ENCODE measurements at places on chromosomes 4 and X.

DNA sequence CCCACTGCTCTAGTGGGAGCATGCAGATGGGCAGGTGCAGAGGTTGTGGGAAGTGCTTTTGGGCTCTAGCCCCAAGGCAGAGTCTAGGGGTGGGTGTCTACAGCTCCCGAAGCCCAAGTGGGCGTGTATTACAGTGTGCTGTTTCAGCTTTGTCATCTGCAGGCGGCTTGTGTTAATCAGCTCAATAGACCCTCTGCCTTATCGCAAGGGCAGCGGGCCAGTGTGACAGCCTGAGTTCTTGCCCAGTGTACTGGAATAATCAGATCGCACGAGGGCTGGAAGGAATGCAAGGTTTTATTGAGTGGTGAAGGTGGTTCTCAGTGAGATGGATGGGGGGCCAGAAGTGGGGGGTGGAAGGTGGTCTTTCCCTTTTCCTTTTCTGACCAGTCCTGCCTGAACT lies 529.4 kb upstream of the AMOT start:
- DNase-seq = no peak

DNA sequence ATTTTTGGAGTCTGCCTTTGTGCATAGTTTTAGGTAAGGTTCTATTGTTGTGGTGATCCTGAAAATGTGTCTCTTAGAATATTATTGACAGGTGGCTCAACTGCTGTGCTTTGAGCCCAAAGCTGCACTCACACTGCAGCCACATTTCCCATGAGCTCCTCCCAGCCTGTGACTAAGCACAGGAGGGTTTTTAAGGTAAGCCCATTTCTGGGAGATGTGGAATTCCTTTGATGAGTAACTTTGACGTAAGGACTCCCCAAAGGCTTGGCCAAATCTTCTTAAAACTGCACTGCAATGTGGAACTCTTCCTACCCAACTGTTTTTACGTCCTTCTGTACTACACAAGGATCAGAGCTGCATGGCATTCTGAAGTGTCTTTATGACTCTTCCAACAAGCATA lies 20.0 kb upstream of the TMPRSS11A start:
- DNase-seq = no peak

DNA sequence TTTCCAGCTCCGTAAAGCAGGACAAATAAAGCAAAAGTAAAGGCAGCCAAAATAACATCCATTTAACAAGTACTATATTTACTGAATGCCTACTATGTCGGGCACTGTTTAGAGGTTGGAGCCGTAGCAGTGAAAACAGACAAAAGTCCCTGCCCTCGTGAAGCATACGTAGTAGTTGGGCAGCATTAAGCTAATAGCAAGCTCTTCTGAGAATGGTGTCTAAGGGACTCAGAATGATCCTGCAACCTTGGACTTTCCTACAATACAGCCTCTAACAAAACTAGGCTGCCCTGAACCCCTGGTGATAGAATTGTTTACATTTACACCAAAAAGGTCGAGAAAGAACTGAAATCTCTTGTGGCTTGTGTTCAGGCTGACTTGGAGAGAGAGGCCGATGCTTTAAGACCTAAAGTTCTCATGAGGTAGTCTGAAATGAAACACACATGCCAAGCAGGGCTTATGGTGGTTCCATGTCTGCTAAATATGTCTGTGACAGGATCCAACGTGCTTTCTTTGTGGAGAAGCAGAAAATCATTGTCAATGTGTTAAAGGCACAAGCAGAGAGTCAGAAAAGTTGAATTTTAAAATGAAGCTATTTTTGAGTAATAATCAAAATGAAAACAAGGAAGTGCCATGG lies 898 bp upstream of the PDGFC start:
- DNase-seq = no peak

GRCh38 chrX:143296521-143296920 lies 220.8 kb downstream of the SPANXN3 start:
- DNase-seq = no peak

- DNase-seq = no peak
These were observed 82.2 kb downstream of the KLF8 start for GRCh38 chrX:56314334-56314733.

GRCh38 chr4:173134426-173134825 lies 34.2 kb upstream of the GALNT7 start:
- DNase-seq = no peak

- DNase-seq = no peak
These were observed 28.8 kb downstream of the CCNI start for GRCh38 chr4:77047037-77047436.

DNA sequence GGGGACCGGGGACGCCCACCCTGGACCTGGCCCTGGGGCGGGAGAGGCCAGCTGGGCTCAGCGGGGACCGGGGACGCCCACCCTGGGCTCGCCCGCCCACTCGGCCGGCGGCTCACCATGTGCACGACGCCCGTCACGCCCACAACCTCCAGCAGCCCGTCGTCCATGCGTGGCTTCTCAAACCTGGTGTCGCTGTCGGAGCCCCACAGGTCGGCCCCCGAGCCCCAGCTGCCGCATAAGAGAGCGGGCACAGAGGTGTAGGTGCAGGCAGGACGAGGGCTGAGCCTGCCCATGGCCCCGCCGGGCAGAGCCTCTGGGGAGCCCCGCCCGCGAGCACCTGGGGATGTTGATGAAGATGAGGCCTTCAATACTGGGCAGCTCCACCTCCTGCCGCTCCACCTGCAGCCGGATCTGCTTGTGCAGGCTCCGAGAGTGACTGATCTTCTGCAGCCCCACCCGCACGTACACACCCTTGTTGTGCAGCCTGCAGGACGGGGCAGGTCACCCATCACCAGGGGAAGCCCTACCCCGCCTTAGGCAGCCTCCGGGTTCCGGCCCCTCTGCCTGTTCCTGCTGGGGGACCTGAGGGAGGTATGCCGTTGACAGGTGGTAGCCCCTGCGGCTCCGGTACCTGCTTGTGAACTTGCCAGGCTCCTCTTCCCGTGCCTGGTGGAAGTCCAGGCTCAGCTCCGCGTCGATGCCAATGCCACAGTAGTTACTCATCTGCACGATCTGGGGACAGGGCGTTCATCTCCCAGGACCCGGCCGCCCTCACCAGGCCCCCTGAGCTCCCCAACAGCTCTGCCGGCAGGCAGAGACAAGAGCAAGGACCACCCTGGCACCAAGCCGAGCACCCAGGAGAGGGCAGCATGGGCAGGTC lies 11.8 kb downstream of the DGKQ start:
- DNase-seq = no peak

GRCh38 chr4:153143527-153144348 lies 60.5 kb upstream of the TRIM2 start:
- no peak for DNase-seq

- DNase-seq = no peak
These were observed 162.1 kb downstream of the TSPAN5 start for GRCh38 chr4:98496152-98496845.

GRCh38 chrX:47178337-47178736 lies 15.3 kb upstream of the UBA1 start:
- no peak for DNase-seq

DNA sequence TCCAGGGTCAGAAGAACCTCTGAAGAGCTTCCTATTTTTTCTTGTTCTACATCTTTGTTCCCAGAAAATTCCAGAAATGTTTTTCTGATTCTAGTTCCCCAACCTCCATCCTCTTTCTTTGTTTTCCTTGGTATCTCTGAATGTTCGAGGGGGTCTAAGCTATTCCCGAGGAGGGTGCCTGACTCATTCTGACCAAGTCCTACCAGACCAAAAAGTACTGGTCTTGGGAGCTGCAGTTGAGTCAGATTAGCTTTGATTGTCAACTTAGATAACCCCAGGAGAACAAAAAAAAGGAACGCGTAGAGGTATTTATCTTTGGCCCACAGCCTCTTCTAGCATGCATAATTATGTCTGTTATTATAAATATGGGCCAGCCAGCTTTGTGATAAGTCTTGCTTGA lies 12.1 kb upstream of the TENM3 start:
- DNase-seq = no peak

GRCh38 chr4:35559559-35560365 lies 684.6 kb downstream of the ARAP2 start:
- no peak for DNase-seq

GRCh38 chr4:6474053-6474568 lies 1.7 kb upstream of the PPP2R2C start:
- no peak for DNase-seq

- no peak for DNase-seq
These were observed 31.9 kb downstream of the MGAT4D start for GRCh38 chr4:140466146-140466545.

- DNase-seq = no peak
These were observed 192.6 kb downstream of the AFAP1 start for GRCh38 chr4:7747062-7747385.

- no peak for DNase-seq
These were observed 763 bp downstream of the USP38 start for GRCh38 chr4:143185253-143186107.

GRCh38 chrX:87697409-87697808 lies 179.8 kb downstream of the KLHL4 start:
- DNase-seq = no peak

DNA sequence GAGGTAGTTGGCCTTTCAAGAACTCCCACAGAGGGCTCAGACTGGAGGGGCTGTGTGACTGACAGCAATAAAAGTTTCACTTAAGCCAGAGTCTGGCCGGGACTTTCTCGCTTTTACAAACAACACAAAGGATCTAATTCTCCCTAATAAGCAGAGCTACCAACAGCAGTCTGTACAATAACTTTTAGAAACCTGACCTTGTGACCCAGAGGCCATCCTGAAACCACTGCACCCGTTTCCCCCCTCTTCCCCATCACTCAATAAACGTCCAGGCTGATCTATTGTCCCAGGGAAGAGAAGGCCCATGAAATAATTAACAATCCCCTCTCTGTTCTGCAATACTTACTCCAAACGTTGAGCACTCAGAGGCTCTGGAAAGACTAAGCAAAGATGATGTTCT lies 442.4 kb downstream of the ZIC3 start:
- DNase-seq = no peak

DNA sequence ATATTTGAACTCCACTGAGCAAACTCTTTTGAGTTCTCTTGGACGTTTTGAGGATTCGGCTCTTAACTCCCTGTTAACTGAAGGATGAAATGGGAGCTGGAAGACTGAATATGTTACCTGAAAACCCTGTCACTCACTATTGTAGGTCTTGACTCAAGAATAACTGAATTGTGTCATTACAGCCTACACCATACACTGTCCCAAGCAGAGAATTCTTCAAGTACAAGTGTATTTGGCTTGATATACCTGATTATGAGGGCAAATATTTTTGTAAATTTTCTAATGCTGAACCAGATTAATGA lies 276.1 kb downstream of the CFAP299 start:
- DNase-seq = no peak

DNA sequence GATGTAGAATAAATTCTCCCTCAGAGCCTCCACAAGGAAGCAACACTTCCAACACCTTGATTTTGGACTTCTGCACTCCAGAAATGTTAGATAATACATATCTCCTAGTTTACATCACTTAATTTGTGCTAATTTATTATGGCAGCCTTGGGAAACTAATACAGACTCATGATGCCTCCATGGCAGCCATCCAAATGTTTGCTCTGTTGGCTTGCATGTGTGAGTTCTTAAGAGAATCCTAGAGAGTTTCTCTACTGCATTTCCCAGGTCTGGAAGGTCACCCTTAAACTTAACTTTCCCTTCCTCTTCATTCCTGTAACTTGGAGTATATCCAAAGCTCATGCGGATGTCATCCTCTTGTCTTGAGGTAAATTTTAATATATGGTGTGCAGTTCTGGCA lies 956.1 kb downstream of the ADGRL3 start:
- DNase-seq = no peak

DNA sequence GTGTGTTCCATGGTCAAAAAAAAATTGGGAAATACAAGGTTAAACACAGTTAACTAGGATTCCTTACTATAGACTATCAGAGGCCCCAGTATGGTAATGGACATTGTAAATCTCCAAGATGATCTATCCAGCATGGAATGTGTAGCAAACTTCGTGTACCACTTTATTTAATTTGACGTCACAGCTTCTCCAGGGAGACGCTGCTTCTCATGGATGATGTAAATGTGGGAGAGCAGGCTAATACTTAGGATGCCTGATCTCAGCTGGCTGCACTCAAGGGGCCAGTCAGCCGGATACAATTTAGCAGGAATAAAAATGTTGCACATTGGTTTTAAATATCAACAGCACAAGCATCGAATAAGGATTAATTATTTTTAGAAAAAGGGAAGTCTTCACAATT lies 111.7 kb upstream of the HPF1 start:
- no peak for DNase-seq

- no peak for DNase-seq
These were observed 111.9 kb downstream of the SORBS2 start for GRCh38 chr4:185700048-185700447.

GRCh38 chr4:53646795-53647194 lies 55.5 kb upstream of the LNX1 start:
- DNase-seq = no peak

DNA sequence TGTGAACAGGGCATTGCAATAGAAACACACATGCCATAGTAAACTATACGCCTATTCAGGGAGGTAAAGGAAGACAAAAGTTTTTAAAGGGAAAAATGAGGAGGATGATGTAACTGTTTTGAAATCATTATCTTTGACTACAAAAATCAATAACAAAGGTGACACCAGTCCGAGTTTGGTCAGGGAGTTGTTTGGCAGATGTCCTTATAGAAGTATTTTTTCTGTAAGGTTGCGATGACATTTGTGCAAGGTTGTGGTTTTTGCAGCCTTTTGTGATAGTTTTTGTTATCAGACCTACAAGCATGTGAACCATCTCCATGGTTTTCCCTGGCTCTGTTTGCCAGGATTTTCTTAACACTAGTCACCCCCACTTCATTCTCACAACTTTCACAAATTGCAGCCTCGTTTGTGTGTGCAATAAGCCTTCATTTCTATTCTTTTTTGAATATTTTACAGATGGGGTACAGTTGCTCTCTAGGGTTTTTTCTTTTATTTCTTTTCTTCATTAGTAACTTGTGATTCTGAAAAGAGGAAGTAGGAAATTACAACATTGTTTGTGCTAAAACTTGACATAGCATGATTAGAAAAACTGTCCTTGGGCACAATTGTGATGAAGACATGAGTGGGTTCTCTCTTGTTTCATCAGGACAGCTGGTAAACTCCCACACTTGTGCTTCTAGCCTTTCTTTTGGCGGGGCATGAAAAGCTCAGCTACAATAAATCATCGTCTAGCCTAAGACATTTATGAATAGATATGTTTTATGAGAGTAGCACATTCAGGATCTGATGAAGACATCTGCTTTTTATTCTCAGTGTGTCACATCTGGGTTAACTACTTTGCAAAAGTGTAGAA lies 60.2 kb upstream of the PNPLA4 start:
- DNase-seq = no peak

GRCh38 chr4:45004847-45005565 lies 278.6 kb upstream of the GNPDA2 start:
- DNase-seq = no peak

DNA sequence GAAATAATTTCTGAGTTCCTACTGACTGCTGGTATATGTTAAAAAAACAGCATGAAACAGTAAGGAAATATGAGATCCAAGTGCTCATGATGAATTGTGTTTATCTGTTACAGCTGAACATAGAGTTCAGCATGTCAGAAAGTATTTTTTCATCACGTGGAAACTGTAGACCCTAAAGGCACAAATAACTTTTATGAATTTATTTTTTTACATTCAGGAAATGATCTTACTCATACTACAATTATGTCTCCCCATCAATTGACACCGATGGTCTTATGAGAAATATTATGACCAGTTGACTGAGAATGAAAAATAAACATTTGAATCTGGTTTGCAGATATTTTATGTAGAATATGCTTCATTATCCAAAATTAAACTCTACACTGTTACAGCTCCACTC lies 283.1 kb upstream of the SPANXN4 start:
- DNase-seq = no peak

GRCh38 chr4:85722807-85723206 lies 247.9 kb downstream of the ARHGAP24 start:
- DNase-seq = no peak
